Esophagus squamous epithelium (tissue), 5 donors: ENCODE measurements at places on chromosomes 13 and 19.

- no peak for DNase-seq
These were observed 450 bp downstream of the NDUFA11 start for GRCh38 chr19:5903056-5903623.

DNA sequence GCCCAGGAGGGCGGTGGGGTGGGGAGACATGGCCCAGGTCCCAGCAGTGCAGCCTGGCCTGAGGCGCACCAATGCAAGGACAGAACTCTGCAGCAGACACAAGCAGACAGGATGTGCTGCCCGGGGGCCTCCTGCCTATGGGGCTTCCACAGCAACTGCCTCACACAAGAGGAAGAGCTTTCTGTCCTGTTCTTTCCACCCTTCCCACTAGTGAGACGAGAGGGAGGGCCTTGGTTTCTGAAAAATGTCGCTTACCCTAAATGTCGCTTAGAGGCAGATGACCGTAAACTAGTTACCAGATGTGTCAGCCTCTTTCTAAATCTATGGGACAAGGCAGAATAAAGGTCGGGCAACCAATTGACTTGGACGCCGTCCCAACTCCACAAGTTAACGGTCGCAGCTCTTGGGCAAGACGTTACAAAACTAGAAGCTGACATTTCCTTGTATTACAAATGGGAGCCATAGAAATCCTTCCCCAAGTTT, at the start of gene LAIR1:
TSS of gene LAIR1 (minus strand) at position 157 of the 483 bp plus-strand sequence. CDS start at position 30, 127 bp downstream.
- no peak for DNase-seq

- no peak for DNase-seq
These were observed 104.0 kb downstream of the MYCBP2 start for GRCh38 chr13:77222909-77223308.

DNA sequence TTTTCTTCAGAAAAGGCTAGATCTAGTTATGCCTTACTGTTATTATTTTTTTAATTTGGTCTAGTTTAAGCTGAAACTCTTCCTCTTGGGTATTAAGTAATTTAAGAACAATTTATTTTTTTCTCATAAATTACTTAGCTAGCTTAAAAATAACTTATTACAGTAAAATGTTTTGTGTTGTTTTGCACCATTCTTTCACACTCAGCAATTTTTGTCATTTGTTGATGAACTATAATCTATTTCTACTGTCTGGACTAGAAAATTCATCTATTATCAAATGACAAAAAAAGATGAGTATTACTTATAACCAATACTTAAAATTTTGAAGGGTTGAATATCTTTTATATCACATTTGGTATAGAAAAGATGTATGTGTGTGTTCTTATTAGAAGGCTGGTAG, 1.6 kb upstream of the LPAR6 start:
- DNase-seq: no peak

DNA sequence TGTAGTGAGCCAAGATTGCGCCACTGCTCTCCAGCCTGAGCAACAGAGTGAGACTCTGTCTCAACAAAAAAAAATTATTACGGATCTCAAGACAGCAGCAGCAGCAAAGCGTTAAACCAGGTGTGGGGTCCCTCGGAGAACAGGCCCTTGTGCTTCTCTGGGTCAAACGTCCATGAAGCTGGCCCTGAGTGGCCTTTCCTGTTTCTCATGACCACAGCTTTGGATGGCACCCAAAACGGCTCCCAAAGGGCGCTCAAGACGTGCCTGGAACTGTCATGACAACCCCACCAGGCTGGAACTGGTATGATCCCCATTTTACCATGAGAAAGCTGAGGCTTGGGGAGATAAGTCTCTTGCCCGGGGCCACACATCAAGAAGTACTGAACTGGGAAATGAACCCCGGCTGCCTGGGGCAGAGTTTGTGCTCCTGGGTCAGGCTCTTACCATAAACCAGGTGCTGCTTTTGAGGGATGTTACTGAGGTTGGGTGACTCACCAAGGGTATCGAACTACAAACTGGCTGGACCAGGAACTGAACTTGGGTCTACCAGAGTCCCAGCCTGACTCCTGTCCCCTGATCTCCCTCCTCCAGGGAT, 11.6 kb upstream of the SAMD1 start:
- no peak for DNase-seq

DNA sequence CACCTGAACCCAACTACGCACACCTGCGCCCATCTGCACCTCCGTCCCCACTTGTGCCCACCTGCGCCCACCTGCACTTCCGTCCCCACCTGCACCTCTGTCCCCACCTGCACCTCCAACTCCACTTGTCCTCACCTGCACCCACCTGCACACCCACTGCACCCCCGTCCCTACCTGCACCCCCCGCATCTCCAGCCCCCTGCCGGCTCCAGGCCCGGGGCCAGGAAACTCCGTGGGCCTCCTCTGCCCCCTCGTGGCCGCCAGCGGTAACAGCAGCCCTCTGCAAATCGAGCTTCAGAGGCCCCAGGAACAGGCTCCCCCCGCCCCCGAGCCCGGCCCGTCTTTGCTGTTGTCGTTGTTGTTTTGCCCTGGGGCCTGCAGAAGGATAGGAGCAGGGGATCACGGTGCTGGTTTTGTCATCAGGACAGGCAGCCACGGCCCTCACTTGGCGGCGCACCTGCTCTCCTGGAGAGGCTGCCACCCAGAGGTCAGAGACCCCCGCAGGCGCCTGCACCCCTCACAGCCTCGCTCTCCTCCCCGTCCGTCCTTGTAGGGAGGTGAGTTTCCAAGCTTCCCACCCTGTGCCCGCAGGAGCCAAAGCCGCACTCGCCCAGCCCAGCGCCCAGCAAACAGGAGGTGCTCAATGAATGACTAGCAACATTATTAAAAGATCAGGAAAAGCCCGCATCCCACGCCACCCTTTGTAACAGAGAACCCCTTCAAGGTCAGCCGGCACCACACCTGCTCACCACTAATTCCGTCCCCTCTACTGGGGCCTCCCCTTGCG, 65.4 kb downstream of the GNG7 start:
- no peak for DNase-seq

GRCh38 chr13:46803586-46803985, 6.6 kb upstream of the ESD start:
- DNase-seq: no peak

- DNase-seq: no peak
These were observed 12.9 kb upstream of the NDUFS7 start for GRCh38 chr19:1370579-1371361.

DNA sequence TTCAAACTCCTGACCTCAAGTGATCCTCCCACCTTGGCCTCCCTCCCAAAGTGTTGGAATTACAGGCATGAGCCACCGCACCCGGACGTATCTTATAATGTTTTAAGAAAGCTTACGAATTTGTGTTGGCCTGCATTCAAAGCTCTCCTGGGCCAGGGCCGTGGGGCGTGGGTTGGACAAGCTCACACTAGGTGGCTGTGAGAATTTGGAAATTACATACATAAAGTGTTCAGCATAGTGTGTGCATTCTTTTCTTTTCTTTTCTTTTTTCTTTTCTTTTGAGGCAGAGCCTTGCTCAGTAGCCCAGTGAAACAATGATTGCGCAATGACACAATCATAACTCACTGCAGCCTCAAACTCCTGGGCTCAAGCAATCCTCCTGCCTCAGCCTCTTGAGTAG, 2.6 kb downstream of the ZSWIM4 start:
- no peak for DNase-seq

DNA sequence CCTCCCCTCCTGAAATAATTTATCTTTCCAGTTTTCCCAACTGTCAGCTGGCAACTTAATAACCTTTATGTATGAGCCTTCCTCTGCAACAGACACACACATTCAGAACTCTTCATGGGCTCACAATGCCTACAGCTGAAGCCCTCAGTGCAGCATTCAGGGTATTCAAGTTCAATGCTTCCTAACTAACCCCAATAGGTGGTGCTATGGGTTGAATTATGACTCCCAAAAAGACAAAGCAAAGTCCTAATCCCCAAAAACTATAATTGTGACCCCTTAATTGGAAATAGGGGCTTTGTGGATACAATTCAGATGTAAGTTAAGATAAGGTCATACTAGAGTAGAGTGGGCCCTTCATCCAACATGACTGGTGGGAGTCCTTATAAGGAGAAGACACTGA, 202.2 kb downstream of the SUCLA2 start:
- no peak for DNase-seq

- no peak for DNase-seq
These were observed 26.7 kb downstream of the LATS2 start for GRCh38 chr13:21034603-21035191.

GRCh38 chr19:18461471-18461870, 23.5 kb upstream of the ISYNA1 start:
- DNase-seq: no peak

DNA sequence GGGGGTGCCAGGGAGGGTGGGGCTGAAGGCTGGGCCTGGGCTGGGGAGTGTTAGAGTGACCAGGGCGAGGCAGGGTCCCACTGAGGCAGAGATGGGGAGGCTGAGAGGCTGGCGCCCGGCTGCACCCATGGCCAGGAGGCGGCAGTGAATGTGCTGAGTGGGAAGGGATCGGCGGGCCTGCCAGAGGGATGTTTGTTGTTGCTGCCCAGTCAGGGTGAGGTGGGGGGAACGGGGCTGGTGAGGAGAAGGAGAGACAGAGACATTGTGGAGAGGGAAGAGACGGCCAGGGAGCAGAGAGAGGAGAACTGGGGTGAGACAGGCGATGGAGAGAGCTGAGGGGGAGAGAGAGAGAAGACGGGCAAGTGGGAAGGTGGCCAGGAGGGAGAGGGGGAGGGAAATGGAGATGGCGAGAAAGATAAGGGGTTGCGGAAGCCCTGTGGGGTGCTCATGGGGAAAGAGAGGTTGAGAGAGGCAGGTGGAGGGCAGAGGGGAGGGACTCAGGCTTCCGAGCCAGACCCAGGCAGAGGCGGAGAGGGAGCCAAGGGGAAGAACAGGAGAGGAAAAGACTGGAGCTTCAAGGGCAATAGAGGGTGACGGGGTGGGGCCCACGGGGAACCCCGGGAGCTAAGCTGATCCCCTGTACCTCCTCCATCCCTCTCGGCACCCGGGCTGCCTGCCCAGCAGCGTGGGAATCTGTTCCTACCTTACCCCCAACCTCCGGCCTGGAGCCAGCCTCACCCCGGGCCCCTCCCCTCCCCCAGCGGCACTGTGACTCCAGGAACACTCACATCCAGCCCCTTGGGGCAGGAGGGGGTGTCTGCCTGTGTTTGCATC, 690 bp upstream of the B3GNT8 start:
- no peak for DNase-seq

- no peak for DNase-seq
These were observed 16.5 kb downstream of the BTBD2 start for GRCh38 chr19:1998712-1999708.

DNA sequence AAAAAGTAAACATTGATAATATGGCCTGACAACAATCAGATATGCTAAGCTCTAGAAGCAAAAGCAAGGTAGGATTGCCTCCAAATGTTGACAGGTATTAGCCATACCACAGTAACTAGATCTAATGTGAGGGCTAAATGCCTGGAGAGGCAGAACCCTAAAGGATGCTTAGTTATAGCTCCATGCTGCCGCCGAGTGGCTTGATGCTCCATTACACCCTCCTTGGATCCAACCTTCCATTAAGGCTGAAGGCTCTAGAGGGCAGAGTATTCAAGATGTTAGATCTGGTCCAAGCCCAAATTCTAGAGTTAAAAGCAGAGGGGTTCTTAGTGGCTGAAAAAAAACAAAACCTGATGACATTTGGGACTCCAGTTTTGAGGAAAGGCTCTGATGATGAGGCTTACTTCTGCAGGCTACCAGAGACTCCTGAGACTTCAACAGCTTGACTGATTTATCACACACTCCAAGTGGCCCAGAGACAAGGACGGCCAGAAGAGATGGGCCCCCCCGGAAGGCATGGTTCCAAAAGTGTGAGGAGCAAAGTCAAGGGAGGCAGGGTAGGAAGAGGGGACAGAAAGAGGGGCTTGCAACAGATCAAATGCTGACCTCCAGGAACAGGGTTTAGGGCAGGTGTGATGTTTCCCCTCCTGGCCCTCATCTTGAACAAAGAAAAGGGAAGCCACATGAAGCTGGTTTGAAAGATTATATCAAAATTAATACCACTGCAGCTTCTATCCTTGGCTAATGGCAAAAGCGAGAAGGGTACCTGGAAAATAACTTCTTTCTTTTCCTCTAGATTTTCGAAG, 21.9 kb upstream of the CPB2 start:
- DNase-seq: no peak

GRCh38 chr19:14515501-14516047, 2.6 kb downstream of the DNAJB1 start:
- no peak for DNase-seq

- DNase-seq: no peak
These were observed 3.7 kb upstream of the CADM4 start for GRCh38 chr19:43643326-43643725.

GRCh38 chr19:30318936-30319335, 53.2 kb upstream of the ZNF536 start:
- DNase-seq: no peak

DNA sequence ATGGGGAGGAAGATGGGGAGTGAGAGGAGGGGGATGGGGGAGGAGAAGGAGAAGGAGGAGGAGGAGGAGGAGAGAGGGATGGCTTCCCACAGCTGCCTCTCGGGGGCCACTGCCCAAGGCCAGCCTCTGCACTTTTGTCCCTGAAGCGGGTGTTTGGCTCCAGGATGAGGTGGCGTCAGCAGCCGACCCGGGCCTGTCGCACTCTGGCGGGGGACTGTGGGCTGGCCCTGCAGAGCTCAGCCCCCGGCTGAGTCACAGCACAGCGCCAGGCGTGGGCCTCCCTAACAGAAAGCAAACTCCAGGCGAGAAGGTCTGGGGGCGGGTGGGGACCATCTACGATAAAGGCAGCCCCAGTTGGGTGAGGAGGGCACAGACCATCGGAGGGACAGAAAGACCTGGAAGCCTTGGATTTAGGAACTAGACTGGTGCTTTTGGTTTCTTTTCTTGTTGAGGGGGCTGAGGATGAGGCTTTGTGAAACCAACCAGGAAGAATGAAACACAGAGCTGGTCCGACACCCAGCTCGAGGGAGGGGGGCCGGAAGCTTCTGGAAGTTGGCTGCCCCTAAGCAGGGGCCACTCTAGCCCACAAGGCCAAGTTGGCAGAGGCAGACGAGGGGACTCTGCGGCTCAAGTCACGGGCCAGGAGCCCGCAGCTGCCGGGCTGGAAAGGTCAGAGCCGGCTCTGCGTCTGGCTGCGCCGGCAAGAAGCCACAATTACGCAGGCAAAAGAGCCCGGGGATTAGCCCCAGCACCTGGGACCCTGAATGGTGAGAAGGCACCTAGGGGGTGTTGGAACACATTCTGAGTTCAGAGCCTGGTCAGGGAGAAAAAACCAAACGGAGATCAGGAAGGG, 18.2 kb downstream of the LSM4 start:
- DNase-seq: no peak

- no peak for DNase-seq
These were observed 548.5 kb upstream of the SLC10A2 start for GRCh38 chr13:103614761-103615160.

- DNase-seq: no peak
These were observed 2.8 kb upstream of the ZNF543 start for GRCh38 chr19:57317503-57317902.

DNA sequence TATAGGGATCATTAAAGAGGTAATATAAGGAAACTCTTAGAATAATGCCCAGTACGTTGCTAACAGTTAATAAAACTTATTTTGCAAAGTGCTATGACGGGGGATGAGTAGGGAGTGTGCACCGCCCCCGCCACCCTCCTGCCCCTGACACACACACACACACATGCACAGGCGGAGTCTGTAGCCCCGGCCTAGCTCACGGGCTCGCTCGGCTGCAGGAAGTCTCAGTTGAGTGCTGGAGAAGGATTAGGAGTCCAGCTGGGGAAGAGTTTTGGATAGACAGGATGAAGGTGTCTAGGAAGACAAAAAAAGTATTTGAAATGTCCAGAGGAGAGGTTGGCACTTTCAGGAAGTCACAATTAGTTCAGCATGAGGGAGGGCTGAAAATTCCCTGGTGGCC, 21.5 kb downstream of the GSX1 start:
- no peak for DNase-seq
